ENCODE measurements at places on chromosomes 6 and 20. TPM values are rescaled to one million over a fixed set of nuclear protein-coding genes. Genes with fewer than 3 reads are reported as not detected.

PAK5 gene
- 0.19 TPM for total RNA-seq

GRCh38 chr20:59750209-59750840 is 146.0 kb downstream of the PHACTR3 start:
- no peaks in the 10 kb centered on the region for H3K4me1 ChIP-seq
- H3K27ac ChIP-seq: no peak overlapping the region
- no peak for DNase-seq
- H3K36me3 ChIP-seq: no peaks in the 10 kb centered on the region
- no peaks in the 10 kb centered on the region for H3K27me3 ChIP-seq

DNA sequence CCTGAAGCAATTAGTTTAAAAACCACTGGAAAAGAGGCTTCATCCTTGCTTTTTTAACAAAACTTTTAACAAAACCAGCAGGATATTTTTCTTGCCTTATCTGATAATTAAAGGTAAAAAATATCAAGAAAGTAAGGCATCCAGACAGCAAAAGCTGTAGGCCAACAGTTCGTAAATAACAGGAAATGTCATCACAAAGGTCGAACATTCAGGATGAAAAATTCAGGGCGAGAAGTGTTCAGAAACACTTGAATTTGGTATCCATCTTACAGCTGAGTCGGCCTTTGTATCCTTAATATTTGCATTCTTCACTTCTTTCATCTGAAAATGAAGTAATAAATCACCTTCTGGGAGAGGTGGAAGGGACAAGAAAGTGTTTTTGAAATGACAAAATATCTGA is 8.2 kb upstream of the FILIP1 start:
- no peaks in the 10 kb centered on the region for H3K27me3 ChIP-seq
- H3K27ac ChIP-seq: no peak overlapping the region
- no peak overlapping the region for H3K4me3 ChIP-seq
- H3K36me3 ChIP-seq: no peaks in the 10 kb centered on the region
- DNase-seq: no peak
- no peaks in the 10 kb centered on the region for H3K4me1 ChIP-seq

DNA sequence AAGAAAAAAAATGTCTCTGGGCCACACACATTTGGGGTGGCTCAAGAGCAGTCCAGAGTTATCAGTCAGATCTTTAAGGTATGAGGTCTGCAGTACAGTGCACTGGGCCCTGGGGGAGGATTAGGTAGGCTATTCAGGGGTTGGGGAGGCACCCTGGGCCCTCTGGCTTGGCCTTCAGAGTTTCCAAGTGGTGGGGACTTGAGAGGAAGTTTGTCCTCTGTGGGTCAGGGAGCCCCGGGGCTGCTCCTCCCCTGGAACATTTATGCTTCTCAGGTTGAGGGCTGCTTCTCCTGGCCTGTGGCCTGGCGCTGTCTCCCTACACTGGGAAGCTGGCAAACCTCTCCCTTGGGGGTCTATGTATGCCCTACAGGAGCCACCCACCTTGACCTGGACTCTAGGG is 46.0 kb downstream of the PTK7 start:
- no peak for DNase-seq
- peak overlapping the region; percentile 100 for H3K27ac ChIP-seq

GRCh38 chr6:168979254-168979653 is 274.4 kb downstream of the THBS2 start:
- no peak for DNase-seq
- no peaks in the 10 kb centered on the region for H3K27me3 ChIP-seq
- no peaks in the 10 kb centered on the region for H3K4me1 ChIP-seq
- H3K27ac ChIP-seq: no peak overlapping the region
- no peak overlapping the region for H3K4me3 ChIP-seq
- H3K36me3 ChIP-seq: no peaks in the 10 kb centered on the region

GRCh38 chr6:154230393-154230792 is 126.2 kb downstream of the IPCEF1 start:
- no peaks in the 10 kb centered on the region for H3K27me3 ChIP-seq
- no peak overlapping the region for H3K27ac ChIP-seq
- no peak overlapping the region for H3K4me3 ChIP-seq

DNA sequence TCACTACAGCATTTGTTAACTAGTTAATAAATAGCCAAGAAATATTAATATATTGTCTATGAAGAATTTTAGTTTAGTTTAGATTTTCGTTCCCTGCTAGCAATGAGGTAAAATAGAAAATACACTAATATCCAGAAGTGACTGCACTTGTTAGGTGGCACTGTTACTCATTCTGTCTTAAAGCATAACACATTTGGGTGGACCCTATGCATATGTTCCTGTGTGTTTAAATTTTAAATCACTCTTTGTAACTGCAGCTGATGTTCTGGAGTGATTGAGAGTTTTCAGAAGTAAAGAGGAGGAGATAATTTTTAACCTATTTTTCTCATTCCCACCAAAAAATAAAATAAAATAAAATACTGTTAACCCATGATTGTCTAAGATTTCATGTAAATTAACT is 73.9 kb upstream of the SOX4 start:
- no peaks in the 10 kb centered on the region for H3K27me3 ChIP-seq
- no peak for DNase-seq
- H3K27ac ChIP-seq: no peak overlapping the region
- H3K4me3 ChIP-seq: no peak overlapping the region
- no peaks in the 10 kb centered on the region for H3K4me1 ChIP-seq
- H3K36me3 ChIP-seq: no peaks in the 10 kb centered on the region

- H3K27me3 ChIP-seq: peaks cover 23% of the 10 kb centered on the region
- no peaks in the 10 kb centered on the region for H3K36me3 ChIP-seq
- DNase-seq: no peak
- peaks cover 4% of the 10 kb centered on the region for H3K4me1 ChIP-seq
- H3K27ac ChIP-seq: no peak overlapping the region
Observed at GRCh38 chr20:64193058-64193457, 28.8 kb downstream of the MYT1 start.

TAAR1 gene
- not detected for total RNA-seq

DNA sequence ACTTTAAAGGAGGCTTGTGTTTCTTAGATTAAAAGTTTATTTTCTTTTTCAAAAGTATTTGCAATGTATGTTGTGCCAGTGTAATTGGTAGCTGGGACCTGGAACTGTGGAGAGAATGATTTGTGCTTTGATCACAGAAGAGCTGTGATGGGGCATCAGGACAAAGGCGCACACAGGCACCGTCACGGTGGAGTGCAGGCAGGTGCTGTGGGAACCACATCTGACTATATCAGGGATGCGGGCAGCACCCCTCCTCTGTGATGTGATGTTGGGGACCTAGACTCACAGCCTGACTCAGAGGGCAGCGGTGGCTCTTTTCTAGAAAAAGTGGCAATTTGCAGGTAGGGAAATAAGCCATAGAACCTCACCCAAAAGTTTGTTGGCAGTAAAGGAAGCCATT is 34.5 kb downstream of the SYTL3 start:
- no peaks in the 10 kb centered on the region for H3K36me3 ChIP-seq
- no peak overlapping the region for H3K27ac ChIP-seq
- H3K4me1 ChIP-seq: no peaks in the 10 kb centered on the region
- DNase-seq: no peak

KHDC1L gene
- total RNA-seq: not detected

SLC17A3 gene
- total RNA-seq: not detected

DLL1 gene
- 1.6 TPM for total RNA-seq

DNA sequence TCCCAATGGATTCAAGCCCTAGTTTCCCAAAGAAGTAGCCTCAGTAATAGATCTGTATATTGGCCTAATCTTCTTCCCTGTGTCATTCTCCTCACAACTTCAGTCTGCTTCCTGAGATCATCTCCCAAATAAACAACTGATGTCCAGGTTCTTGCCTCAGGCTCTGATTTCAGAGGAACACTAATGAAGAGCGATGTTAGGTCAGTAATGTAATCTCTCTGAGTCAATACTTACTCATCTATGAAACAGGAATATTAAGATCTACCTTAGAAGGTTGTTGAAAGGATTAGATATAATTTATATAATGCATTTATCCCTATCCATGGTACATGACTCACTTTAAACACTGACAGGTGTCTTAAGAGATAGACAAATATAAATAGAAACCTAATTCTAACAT is 246.0 kb upstream of the FLRT3 start:
- no peak for DNase-seq
- no peaks in the 10 kb centered on the region for H3K4me1 ChIP-seq
- no peaks in the 10 kb centered on the region for H3K36me3 ChIP-seq
- no peak overlapping the region for H3K27ac ChIP-seq
- H3K27me3 ChIP-seq: no peaks in the 10 kb centered on the region
- H3K4me3 ChIP-seq: no peak overlapping the region

GRCh38 chr20:1764136-1765033 is 106.8 kb upstream of the SIRPG start:
- H3K27ac ChIP-seq: peak overlapping the region; percentile 16
- no peaks in the 10 kb centered on the region for H3K36me3 ChIP-seq
- no peaks in the 10 kb centered on the region for H3K27me3 ChIP-seq
- peaks cover 8% of the 10 kb centered on the region for H3K4me1 ChIP-seq
- H3K4me3 ChIP-seq: no peak overlapping the region

- no peaks in the 10 kb centered on the region for H3K27me3 ChIP-seq
- H3K4me3 ChIP-seq: no peak overlapping the region
- no peak overlapping the region for H3K27ac ChIP-seq
- H3K36me3 ChIP-seq: no peaks in the 10 kb centered on the region
Observed at GRCh38 chr6:62236784-62237183, 49.2 kb downstream of the KHDRBS2 start.

GRCh38 chr6:121630716-121631115 is 195.3 kb downstream of the GJA1 start:
- H3K4me3 ChIP-seq: no peak overlapping the region
- no peaks in the 10 kb centered on the region for H3K4me1 ChIP-seq
- H3K27me3 ChIP-seq: no peaks in the 10 kb centered on the region
- no peak overlapping the region for H3K27ac ChIP-seq
- H3K36me3 ChIP-seq: no peaks in the 10 kb centered on the region

- peaks cover 5% of the 10 kb centered on the region for H3K4me1 ChIP-seq
- no peak for DNase-seq
- H3K36me3 ChIP-seq: no peaks in the 10 kb centered on the region
- no peaks in the 10 kb centered on the region for H3K27me3 ChIP-seq
- no peak overlapping the region for H3K4me3 ChIP-seq
Observed at GRCh38 chr6:130858498-130859160, 31.4 kb downstream of the SMLR1 start.
